ENCODE measurements at places on chromosomes 12 and 14.
A peak's percentile ranks its signal among the peaks of the same experiment; 100 is the strongest.

GRCh38 chr12:99137124-99137855, 492.2 kb downstream of the APAF1 start:
- DNase-seq: no peak

DNA sequence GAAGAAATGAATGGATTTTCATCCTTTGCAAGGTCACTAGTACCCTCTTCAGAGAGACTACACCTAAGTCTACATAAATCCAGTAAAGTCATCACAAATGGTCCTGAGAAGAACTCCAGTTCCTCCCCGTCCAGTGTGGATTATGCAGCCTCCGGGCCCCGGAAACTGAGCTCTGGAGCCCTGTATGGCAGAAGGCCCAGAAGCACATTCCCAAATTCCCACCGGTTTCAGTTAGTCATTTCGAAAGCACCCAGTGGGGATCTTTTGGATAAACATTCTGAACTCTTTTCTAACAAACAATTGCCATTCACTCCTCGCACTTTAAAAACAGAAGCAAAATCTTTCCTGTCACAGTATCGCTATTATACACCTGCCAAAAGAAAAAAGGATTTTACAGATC, 40.8 kb downstream of the SPATA7 start:
- no peak for DNase-seq

DNA sequence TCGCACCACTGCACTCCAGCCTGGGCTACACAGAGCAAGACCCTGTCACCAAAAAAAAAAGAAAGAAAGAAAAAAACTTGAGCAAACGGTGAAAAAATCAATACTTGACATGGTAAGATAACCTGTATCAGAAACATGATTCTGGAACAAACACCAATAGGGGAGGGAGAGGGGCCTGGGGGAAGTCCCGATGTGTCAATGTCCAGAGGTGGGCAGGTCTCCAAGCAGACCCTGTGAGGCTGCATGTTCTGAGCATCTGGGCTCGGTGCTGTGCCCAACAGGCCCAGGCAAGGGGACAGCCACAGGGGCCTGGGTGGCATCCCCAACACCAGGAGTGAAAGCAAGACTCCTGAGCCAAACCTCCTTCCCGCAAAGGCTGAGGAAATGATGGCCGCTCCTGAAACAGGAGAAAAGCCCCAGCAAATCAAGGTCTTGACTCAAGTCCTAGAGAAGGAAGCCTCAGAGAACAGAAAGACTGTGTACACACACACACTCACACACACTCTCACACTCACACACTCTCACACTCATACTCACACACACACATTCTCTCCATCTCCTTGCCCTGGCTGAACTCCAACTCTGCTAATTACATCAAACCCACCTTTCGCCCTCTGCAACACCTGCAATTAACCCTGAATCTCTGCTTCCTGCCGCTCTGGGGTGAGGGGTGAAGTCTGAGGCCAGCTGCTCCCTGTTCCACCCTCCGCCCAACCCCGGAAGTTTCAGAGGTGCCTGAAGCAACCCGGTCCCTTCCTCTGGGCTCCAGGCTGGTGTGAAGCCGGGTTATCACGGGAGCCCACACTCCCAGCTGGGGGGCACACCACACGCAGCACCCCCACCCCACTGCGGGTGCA, 20.4 kb downstream of the CCDC88C start:
- DNase-seq: no peak

DNA sequence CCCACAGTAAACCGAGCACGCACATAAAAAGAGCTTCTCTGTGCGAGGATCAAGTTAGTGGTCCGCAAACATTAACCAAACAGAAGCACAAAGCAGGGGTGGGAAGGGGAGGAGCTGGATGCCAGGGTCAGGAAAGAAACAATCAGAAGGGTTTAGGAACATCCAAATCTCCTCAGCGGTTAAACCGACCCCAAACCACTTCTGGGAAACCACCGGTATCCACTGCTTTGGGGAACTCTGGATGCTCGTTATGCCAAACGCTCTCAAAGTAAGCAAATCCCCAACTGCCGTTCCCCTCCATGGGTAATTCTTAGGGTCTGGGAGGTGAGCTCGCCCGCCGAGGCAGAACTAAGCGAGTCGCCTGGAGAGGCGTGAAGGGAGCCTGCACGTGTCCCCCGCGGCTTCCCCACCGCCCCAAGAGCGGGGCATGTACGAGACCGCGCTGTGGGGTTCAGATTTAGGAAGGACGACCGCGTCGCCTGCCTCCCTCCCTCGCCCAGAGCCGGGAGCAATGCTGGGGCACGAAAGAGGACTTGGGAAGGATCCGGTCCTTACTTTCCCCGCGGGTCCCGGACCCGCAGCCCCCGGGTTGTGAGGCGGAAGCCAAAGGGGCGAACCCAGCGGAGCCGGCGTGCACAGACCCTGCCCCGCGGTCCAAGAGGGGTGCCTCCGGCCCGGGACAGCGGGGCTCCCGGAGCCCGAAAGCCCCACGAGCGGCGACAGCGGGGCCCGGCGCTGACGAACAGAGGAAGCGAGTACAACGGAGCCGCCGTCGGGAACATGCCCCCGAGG, 711 bp downstream of the SBNO1 start:
- DNase-seq: peak; percentile 45

GRCh38 chr12:5796171-5796958, 148.7 kb downstream of the ANO2 start:
- DNase-seq: no peak

- DNase-seq: no peak
Measured at GRCh38 chr12:177336-177979, 36.5 kb downstream of the SLC6A12 start.

DNA sequence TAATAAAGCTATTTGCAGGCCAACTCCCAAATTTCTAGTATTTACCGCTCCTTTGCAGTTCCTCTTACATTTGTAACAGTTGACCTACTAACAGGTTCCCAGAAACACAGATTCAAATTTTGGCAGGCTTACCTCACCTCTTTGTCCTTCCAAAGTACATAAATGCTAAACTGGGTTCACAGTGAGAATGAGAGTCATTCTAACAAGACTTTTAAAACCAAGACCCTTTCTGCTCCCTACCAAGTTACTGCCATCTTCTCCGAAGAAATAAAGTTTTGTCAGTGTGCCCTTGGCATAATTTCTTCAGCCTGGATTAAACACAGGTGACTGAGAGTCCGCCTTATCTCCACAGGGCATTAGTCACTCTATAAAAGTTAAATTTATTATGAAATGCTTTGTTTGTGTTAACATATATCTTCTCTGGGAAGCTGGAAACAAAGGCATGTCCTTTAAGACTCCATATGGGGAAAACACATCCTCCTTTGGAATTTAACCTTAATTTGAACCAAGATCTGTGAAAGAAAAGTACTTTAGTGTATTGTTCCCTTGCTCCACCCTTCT, 28.2 kb downstream of the FOXA1 start:
- no peak for DNase-seq

DNA sequence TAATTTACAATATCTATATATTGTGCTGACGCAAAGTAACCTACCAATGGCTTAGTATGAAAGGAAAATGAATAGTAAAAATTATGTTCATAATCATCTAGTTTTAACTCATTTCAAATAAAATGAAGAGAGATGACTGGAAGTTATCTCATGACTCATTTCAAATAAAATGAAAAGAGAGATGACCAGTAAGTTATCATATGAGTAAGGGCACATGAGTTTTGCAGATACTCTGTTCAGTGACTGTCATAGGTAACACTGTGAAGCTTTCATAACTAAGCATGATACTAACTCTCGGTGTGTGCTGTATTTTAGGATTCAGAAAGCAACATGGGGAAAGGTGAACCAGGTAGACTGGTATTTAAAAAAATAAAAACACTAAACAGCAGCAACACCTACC, 364.5 kb upstream of the DIO2 start:
- DNase-seq: no peak

GRCh38 chr14:87879389-87879788, 113.6 kb downstream of the GALC start:
- DNase-seq: no peak

GRCh38 chr12:14803830-14804160, 325 bp downstream of the C12orf60 start:
- DNase-seq: no peak

GRCh38 chr12:27177706-27178105, 66.4 kb upstream of the STK38L start:
- DNase-seq: peak; percentile 9

DNA sequence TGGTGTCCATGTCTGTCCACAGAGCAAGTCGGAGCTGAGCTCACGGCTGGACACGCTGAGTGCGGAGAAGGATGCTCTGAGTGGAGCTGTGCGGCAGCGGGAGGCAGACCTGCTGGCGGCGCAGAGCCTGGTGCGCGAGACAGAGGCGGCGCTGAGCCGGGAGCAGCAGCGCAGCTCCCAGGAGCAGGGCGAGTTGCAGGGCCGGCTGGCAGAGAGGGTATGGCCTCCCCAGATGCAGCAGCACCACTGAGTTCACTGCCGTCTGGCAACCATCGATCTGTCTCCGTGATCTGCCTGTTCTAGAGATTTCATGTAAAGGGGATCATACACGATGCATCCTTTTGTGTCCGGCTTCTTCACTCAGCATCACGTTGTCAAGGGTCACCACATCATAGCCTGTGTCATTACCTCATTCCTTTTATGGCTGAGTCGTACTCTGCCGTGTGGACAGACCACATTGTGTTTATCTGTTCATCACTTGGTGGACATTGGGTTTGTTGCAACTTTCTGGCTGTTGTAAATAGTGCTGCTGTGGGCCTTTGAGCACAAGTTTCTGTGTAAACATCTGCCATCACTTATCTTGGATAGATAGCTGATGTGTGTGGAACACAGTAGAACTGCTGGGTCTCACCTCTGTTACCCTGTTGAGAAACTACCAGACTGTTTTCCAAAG, 21.9 kb downstream of the HIP1R start:
- DNase-seq: no peak

GRCh38 chr12:47754126-47754525, 4.6 kb downstream of the RAPGEF3 start:
- DNase-seq: peak; percentile 65

DNA sequence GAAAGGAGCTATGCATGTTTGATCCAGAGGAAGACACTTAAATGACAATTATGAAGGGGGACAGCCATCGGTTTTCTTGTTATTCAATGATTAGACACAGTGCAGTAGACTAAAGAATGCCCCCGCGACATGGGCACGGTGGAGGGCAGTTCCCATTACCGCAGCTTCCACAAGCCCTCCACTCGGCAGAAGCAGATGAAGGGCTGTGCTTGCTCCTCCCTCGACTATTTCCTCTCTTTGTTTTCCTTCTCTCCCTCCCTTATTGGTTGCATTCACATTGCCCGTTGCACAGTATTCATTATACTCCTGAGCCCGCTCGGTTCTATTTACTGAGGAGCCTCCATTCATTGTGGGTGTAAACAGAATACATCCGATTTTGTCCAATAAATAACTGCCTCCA, 138.8 kb upstream of the RASSF8 start:
- DNase-seq: no peak

DNA sequence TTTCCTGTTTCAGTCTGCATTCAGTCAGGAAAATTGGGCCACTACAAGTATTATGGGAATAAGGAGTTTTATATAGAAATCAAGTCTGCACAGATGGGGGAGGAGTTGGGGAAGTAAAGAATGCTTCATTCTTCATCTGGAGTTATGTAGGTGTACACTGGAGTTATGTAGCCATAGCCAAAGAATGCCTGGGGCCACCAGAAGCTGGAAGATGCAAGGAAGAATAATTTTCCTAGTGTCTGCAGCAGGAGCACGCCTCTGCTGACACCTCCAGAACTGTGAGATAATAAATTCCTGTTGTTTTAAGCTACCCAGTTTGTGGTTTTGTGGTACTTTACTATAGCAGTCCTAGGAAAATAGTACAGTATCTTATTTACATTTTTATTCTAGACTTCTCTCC, 333.4 kb downstream of the NELL2 start:
- DNase-seq: no peak

- no peak for DNase-seq
Measured at GRCh38 chr12:107025671-107026070, 38.7 kb upstream of the MTERF2 start.

DNA sequence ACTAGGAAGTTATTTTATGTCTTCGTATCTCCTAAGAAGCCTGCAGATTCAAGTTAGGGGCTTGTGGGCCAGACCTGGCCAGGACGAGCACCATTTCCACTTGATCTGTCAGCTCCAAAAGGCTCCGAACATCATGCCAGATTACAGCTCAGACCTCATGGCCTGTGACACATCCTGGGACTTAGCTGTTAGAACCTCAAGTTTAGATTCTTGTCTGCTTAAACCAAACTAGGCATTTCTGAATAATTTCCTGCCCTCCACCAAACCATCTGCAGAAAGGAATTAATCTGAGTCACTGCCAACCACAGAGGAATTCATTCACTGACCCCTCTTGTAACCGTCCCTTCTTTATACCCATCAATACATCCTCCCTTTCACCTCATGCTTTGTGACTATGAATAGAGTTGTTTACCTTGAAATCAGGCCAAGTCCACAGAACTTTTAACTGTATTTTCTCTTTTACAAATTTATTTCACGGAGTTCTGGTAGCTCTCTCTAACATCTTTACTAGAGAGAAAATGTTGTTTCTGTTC, 120.3 kb downstream of the FBXL14 start:
- peak; percentile 82 for DNase-seq

- DNase-seq: no peak
Measured at GRCh38 chr14:104085032-104085888, at the start of gene ASPG. Gene ASPG, plus strand, starts transcription at chr14:104085700. Its CDS starts 71 bp downstream, at chr14:104085771.

DNA sequence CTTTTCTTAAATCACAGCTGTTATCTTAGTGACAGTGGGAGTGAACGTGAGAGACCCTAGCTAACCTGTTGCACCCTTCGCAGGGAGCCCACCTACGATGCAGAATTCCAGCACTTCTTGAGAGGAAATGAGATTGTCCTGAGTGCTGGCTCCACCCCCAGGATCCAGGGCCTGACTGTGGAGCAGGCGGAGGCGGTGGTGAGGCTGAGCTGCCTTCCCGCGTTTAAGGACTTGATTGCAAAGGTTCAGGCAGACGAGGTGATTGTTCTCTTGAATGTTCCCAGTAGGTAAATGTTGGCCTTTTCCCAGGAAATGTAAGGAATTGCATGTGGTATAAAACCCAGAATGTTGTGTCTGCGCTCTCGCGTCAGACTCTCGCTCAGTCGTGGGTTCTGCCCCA, 46.7 kb downstream of the HSP90AA1 start:
- no peak for DNase-seq

DNA sequence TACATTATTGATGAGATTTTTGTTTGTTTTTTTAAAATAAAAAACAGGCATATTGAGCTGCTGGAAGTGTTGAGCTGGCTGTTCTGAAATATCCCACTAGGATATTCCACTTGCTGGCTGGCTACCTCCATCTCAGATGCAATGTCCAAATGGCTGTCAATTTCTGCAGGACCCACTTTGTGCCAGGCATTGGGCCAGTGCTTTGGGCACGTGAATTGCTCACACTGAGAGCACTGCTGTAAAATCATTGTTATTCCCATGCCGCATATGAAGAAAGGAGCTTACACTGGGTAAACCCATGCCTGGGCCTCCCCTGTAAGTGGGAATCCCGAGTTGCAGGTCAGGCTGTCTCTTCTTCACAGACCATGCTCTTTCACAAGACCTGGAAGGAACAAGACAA, 56.7 kb downstream of the RGS6 start:
- no peak for DNase-seq
